Stimulated activated CD4-positive, alpha-beta T cell treated with anti-CD3 and anti-CD28 coated beads, Interleukin-1b, Interleukin-23, amount 100 ng/mL, for 4 hours (primary cell): ENCODE measurements at places on chromosomes 12 and 14.

DNA sequence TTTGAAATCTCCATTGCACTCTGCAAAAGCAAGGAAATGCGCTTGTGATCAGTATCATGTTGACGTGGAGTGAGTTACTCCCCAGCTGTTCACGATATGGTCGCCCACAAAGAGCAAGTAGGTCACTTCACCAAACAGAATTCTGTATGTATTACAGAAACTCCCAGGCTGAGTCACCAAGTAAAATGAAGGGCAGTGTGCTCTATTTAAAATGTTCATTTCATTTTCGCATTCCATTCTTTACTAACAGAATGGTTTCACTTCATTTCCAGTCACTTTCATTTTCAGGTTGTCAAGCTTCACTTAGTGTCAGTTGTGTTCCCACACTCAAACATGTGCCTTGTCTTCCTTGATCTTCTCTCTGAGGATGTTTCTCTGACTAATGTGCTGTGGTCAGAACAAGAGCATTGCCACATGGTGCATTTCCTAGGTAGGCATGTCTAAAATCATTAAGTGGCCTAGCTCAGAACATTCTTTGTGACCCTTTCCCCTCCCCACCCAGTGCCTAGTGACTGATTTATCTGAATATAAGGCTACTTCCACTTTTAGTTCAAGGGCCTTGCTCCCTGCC lies 391.2 kb downstream of the RAD51B start:
- no peak for DNase-seq

- DNase-seq = no peak
Measured at GRCh38 chr14:37114002-37114401, 58.4 kb downstream of the SLC25A21 start.

GRCh38 chr12:14417715-14418114 lies 52.2 kb downstream of the ATF7IP start:
- DNase-seq = peak; percentile 21

DNA sequence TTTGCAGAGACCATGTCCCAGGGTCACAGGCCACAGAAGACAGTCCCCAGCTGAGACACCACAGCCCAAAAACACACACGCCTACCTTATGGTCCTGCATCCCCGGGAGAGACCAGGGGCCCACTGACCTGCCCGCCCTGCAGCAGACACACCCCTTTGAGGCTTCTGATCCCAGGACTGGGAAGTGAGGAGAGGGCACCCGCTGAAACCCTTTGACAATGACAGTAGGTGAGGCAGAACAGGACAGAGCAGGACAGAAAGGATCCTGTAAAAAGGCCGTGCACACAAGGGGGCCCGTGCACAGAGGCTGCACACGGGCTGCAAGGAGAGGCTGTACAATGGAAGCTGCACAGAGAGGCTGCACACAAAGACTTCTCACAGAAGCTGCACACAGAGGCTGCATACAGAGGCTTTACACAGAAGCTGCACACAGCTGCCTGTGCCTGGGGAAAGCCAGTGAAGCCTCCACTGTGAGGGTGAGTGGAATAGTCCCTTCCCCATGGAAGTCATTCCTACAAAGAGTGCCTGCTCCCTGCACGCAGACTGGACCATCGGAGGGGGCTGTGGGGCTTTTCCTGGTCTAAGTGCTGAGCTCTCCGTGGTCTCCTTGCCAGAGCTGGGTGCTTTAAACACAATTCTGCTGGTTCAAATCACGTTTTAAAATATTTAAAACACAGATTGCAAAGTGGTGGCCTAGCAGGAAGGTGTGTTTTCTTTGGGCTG lies 16.6 kb upstream of the SFSWAP start:
- DNase-seq = no peak

DNA sequence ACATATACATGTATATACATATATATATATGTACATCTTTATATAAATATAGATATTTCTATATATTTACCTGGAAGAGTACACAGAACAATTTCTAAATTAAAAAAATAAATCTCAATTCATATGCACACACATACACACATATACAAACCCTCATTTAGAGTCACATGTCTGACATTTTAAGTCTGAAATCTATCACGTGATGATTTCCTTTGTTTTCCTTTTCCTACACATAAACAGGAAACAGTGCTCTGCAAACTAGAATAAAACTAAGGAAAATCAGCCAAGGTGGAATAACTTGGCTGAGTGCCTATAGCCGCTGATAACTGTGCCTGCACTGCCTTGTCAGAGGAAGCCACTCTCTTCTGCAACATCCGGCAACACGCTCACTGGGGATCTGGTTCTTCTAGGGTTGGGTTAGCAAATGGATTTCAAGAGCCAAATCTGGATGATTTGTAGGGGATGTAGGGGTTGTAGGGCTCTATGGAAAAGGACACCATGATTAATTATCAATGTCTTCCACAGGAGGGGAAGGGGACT lies 480.7 kb downstream of the TMEM132D start:
- DNase-seq = no peak

DNA sequence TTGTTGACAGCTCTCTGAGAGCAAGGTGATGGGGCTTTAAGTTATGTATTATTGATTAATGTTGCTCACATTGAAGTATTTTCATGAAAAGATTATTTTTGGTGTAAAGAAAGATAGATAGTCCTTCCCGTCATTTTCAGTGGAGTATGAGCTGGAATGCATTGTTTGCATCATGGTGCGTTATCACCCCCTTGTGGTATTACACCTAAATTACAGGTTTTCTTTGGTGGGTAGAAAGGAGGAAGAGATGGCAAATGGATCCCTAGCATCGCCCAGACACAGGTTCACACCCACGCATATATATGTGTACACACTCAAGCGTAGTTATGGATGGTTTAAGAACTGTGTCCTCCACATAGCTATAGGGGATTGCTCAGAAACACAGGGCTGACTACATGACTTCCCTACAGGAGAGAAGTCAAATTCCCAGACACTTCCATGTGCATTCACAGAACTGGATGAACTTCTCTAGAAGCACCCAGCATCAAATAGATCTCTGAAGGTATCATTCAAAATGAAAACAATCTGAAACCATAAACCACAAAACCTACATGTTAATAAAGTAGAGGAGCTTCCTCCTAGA lies 14.4 kb upstream of the SERPINA10 start:
- no peak for DNase-seq

DNA sequence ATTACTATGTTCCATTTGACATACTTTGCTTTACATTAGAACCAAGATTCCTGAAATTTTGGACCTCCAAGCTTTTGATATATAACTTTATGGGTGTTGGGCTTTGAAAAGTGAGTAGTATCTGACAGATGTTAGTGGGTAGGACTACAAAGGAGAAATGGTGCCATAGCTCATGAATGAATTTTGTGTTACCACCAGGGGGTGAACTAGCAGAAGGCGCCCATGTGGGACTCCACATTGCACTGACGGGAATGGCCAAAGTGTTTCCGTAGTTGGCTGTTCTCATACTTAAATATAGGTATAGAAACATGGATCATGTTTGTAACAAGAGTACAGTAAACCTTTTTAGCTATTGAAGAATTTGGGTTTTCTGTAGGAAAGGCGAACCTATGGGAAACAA lies 337.5 kb downstream of the FLRT2 start:
- no peak for DNase-seq

DNA sequence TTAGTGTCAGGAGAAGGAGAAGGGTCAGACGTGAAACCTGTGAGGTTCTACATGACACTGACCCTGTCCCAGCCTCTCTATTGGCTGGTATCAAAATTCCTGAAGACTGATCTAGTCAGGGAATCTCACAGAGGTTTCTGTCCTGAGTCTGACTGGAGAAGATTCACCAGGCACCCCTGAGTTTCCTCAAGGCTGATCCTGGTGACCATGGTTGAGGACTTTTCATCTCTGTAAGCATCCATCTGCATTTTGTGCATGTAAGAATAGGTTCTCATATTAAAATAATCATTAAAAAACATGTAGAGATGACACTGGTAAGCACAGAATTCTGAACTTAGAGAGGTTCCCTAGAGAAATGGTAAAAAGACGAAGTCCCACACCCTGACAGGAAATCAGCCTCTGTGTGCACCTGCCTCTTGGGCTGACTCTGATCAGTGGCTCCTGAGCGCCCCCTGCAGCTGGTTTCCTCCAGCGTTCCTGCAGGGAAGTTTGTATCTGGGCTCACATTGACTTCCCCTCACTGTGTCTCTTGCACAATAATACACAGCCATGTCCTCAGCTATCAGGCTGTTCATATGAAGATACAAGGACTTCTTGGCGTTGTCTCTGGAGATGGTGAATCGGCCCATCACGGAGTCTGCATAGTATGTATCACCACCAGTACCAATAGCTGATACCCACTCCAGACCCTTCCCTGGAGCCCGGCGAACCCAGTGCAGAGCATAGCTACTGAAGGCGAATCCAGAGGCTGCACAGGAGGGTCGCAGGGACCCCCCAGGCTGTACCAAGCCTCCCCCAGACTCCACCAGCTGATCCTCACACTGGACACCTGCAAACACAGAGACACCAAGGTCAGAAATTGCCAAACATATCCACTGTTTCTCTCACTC lies 991.9 kb downstream of the TMEM121 start:
- DNase-seq = peak; percentile 84

DNA sequence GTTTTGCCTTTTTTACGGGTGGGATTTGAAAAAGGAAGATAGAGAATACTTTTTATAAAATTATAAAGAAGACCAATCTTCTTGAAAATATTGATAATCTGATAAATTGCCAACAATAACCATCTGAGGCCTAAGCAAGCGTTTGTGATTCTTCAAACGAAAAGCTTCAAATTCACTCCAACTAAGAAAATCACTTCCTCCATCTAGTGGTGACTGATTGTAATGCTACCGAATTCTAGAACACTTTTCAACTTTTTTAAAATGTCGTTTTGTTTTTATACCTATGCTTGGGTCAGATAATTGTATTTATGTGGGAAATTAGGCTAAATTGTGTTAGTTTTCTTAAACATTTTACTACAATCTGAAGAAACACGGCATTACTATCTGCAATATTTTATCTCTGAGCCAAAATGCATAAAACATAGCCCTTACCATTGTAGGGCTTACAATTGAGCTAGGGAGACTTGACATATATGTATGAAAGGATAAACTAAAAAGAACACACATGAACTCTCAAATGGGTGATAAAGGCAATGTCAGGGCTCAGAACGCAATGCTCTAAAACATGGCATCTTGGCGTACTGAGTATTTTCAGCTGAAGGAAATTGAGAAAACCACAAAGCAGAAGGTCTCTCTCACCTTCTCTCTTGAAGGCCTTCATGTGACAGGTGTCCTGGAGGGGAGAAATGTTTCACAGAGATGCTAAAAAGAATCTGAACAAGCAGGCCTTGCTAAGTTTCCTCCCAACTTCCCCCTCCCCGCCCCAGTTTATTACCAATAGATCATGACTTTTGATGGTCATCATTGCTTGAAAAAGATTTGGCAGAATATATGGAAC lies 36.8 kb upstream of the G2E3 start:
- no peak for DNase-seq

GRCh38 chr12:3602488-3602887 lies 111.5 kb downstream of the PRMT8 start:
- no peak for DNase-seq

DNA sequence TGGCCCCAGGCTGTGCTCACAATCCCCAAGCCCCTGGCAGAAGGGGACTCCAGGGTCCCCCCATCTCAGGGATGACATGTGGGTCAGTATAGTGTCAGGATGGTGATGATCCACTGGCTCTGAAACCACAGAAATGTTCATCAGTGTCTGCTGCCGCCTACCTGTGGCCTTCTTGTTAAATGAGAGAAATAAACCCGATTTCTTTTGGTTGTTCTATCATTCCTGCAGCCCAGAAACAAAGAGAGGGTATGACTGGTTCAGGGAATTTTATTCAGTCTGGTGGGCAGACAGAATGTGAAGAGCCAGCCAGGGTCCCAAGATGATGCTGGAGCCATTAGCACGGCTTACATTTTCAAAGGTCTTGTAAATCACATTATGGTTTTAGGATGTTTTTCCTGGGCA lies 86.6 kb downstream of the CRADD start:
- DNase-seq = no peak

DNA sequence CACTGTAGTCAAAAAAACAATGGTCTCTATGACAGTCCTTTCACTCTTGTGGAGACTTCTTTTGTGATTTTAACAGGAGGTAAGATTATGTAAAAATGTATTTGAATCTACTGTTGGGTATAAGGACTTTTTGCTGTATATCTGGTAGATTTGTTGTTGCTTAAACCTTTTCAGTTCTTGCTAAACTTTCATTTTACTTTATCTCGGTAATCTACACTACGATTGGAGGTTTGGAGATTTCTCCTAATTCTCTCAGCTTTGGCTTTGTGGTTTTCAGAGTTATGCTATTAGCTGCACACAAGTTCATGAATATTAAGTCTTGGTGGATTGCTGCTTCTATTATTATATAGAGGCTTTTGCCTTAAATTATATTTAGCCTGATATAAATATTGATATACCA lies 116.6 kb upstream of the HIF1A start:
- DNase-seq = no peak

GRCh38 chr14:25833341-25834126 lies 764.3 kb downstream of the NOVA1 start:
- DNase-seq = no peak

DNA sequence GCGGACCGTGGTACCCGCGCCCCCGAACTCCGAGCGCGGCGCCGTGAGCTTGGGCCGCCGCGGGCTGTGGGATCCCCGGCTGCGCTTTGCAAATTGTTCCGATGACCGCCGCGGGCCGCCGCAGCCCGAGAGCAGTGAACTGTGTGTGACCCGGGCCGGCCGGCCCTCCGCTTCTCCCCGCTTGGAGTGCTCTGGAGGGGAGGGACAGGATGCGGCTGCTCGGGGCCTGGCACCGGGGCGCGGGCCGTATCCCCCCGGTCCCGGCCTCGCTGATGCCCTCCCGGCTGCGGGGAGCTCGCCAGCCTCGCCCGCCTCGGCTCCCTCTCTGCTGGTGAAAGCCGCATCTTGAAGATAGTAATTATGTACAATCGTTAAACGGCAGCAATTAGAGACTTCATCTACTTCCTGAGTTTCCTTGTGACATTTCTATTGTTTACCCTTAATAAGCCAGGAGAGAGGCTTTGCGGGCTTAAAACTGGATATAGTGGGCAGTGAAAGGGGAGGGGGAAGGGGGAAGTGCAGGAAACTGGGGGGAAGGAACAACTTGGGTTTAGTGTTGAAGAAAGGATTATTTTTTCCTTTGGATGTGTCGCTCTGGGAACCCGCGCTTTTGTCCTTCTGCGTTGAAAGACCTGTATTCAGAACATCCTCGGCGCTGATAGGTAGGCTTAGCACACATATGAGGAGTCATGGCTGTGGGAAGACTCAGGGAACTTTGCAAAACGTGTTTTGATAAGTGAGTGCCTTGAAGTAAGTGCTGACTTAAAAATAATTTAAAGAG lies 1.2 kb downstream of the PELI2 start:
- peak; percentile 12 for DNase-seq

GRCh38 chr14:21680072-21680471 lies 6.5 kb upstream of the OR4E1 start:
- no peak for DNase-seq

GRCh38 chr14:42994051-42994736 lies 1387.5 kb downstream of the LRFN5 start:
- no peak for DNase-seq
